Lung (tissue), 17 donors: ENCODE measurements at places on chromosomes 4 and X. TPM values are rescaled to one million over a fixed set of nuclear protein-coding genes. Genes with fewer than 3 reads are reported as not detected.

DNA sequence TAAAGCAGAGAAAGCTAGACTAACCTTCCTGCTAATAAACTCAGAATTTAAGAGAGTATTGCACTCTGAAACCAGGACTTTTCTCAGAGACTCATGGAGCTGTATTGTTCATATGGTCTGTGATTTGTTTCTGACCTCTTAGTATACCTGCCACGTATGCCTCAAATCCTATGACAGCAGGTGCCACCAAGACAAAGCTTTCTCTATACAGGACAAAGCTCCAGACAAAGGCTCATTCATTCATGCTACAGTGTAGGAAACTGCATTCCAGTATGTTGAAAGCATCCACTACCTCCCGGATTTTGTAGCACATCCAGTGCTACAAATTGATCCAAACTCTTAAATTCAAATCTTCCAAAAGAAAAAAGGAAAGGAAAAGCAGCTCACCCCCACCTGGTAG, 178.3 kb downstream of the CHIC2 start:
- H3K36me3 ChIP-seq = no peaks in the 10 kb centered on the region
- H3K4me3 ChIP-seq = no peak overlapping the region
- H3K4me1 ChIP-seq = peaks cover 29% of the 10 kb centered on the region
- no peak overlapping the region for H3K27ac ChIP-seq
- DNase-seq = no peak
- no peaks in the 10 kb centered on the region for H3K27me3 ChIP-seq

- H3K36me3 ChIP-seq = no peaks in the 10 kb centered on the region
- H3K27me3 ChIP-seq = no peaks in the 10 kb centered on the region
- DNase-seq = no peak
Measured at GRCh38 chr4:37568489-37568888, 117.7 kb downstream of the RELL1 start.

DNA sequence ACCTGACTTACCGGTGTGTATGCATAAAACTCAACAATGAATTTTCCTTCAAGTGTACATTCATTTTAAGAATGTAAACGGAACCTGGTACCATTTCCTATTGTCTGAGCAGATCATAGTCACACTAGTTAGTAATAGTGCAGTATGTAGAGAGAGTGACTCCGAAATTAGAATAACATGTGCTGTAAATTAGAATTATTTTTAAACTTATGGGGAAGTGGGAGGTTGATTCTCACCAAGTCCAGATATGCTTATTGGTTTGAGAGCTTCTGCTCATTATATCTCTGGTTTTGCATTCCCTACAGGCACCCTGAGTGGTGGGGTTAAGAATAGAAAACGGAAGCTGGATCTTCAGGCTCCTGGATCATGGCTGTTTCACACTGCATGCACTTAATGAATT, 39.6 kb downstream of the KLF3 start:
- H3K4me1 ChIP-seq = no peaks in the 10 kb centered on the region
- DNase-seq = no peak
- no peak overlapping the region for H3K4me3 ChIP-seq
- no peak overlapping the region for H3K27ac ChIP-seq
- peaks cover 3% of the 10 kb centered on the region for H3K36me3 ChIP-seq
- no peaks in the 10 kb centered on the region for H3K27me3 ChIP-seq

Gene F11
- 3.2 TPM for polyA plus RNA-seq

DNA sequence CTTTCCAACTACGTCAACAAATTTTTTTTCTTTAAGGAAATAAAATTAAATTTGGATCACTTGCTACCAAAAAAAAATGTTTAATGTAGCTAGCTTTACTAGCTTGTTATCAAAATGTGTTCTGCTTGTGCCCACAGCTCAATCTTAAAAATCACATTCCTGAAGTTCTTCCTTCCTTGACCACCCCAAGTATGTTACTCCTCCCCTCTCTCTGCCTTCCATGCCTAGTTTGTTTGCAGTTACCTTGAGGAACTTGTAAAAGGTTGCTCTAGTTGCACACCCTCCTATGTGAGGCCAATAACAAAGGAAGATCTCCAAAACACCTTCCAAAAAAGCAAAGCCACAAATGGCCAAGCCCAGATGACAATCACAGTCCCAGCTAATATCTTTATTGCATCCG, 19.6 kb upstream of the TMEM184C start:
- no peak overlapping the region for H3K4me3 ChIP-seq
- H3K4me1 ChIP-seq = no peaks in the 10 kb centered on the region
- no peaks in the 10 kb centered on the region for H3K36me3 ChIP-seq
- no peak overlapping the region for H3K27ac ChIP-seq
- H3K27me3 ChIP-seq = no peaks in the 10 kb centered on the region

DNA sequence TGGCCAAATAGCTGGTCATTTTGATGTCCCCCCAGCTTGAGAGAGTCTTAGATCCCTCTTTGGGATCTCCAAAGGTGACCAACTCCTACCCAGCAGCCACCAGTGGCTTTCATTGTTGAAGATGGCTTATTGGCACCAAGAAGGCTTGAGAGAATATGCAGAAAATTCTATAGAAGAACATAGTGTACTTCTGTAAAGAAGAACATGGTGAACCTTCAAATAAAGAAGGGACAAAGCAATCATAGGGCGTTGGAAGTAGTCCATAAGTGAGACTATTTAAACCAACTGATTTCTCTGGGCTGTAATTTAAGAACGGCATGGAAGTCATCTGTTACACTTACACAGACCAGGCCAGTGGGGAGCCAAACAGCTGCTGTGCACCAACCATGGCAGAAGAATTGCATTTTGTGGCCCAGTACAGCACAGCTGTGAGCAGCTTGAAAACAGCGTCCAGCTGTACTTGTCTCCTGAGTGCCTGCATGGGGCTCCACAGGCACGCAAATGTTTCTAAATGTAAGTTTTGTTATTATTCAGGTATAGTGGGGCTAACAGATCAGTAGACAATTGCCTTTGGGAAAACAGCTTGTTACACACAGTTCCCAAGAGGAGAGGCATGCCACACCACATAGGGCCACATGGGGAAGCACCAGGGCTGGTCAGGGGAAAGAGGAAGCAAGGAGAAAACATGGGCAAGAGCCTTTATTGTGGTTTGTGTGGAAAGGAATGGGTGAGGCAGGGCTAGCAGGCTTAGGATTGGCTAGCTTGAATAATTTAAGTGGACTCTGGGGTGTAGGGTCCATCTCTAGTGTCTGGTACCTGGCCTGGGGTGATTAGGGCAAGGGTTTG, 125.0 kb downstream of the ARHGAP6 start:
- H3K4me3 ChIP-seq = no peak overlapping the region
- DNase-seq = peak; percentile 92
- H3K27me3 ChIP-seq = peaks cover 8% of the 10 kb centered on the region
- no peaks in the 10 kb centered on the region for H3K36me3 ChIP-seq

GRCh38 chr4:6461301-6462165, 10.9 kb downstream of the PPP2R2C start:
- DNase-seq = no peak
- H3K4me1 ChIP-seq = no peaks in the 10 kb centered on the region
- peaks cover 23% of the 10 kb centered on the region for H3K27me3 ChIP-seq
- no peaks in the 10 kb centered on the region for H3K36me3 ChIP-seq
- no peak overlapping the region for H3K27ac ChIP-seq
- H3K4me3 ChIP-seq = no peak overlapping the region

GRCh38 chr4:6542951-6543350, 32.0 kb upstream of the MAN2B2 start:
- H3K27ac ChIP-seq = no peak overlapping the region
- no peaks in the 10 kb centered on the region for H3K4me1 ChIP-seq
- no peaks in the 10 kb centered on the region for H3K36me3 ChIP-seq

DNA sequence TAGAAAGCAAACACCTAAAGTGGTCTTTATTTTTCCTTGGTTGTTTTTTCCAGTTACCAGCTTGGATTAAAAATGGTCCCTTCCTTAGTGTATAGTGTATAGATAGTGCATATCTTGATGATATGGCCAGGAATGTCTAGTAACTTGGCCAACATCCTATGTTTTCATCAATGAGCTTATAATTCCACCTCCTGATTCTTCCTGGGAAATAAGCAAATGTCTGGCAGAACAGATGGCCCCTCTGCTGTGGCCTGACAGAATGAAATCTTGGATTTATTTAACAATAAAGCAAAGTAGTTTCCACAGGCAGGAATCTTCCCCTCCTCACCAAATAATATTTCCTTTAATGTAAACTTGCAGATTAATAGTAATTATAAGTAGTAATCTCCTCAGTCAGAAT, 6.1 kb downstream of the SCARB2 start:
- no peaks in the 10 kb centered on the region for H3K36me3 ChIP-seq
- no peak overlapping the region for H3K4me3 ChIP-seq
- no peaks in the 10 kb centered on the region for H3K27me3 ChIP-seq
- DNase-seq = no peak

DNA sequence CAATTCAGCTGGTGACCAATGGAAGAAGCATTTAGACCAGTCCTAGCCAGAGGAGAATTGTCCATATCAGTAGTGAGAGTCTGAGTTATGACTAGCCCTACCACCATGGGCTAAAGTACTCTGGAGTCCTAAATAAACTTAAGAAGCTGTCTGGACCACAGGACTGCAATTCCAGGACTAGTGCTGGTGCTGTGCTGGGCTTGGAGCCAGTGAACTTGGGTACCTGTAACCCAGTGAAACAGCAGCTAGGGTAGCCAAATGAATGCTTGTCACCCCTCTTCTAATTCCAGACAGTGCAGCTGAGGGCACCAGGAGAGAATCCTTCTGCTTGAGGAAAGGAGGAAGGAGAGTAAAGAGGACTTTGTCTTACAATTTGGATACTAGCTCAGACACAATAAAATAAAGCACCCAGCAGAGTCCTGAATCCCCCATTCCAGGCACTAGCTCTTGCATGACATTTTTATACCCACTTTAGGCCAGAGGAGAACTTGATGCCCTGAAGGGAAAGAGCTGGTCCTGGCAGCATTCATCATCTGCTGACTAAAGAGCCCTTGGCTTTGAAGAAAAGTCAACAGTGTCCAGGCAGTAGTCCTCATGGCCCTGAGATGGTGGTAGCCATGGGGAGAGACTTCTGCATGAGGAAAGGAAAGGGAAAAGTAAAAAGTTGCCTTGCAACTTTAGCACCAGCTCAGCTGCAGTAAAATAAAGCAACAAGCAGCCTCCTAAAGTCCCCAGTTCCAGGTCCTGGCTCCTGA, 2675.7 kb downstream of the PCDH7 start:
- no peaks in the 10 kb centered on the region for H3K4me1 ChIP-seq
- no peak overlapping the region for H3K27ac ChIP-seq
- H3K27me3 ChIP-seq = no peaks in the 10 kb centered on the region
- no peak overlapping the region for H3K4me3 ChIP-seq
- no peak for DNase-seq

DNA sequence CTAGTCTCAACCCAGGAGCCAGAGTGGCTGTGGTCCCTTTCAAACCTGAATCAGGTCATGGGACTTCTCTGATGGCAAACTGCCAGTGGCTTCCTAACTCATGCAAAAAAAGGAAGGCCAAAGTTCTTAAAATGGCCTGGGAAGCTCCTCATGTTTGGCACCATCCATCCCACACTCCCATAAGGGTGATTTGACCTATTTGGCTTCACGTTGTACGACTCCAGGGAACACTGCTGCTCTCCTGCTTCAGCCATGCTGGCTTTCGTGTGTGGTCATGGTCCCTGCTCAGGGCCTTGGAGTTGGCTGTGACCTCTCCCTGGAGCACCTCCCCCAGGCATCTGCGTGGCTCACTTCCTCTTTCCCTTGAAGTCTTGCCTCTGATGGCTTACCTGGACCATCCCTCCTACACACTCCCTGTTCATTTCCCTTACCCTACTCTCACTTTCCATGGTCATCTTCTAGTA, 12.8 kb upstream of the TMSB4X start:
- no peak for DNase-seq
- H3K27ac ChIP-seq = no peak overlapping the region
- no peak overlapping the region for H3K4me3 ChIP-seq
- no peaks in the 10 kb centered on the region for H3K27me3 ChIP-seq

Gene TMEM271
- polyA plus RNA-seq = not detected

- DNase-seq = no peak
- no peak overlapping the region for H3K4me3 ChIP-seq
- no peaks in the 10 kb centered on the region for H3K27me3 ChIP-seq
Measured at GRCh38 chrX:118989886-118990285, 15.5 kb downstream of the LONRF3 start.

Gene METAP1
- polyA plus RNA-seq = 19.5 TPM

Gene HSPA4L
- 0.91 TPM for polyA plus RNA-seq

GRCh38 chr4:168725930-168726329, 229.1 kb downstream of the PALLD start:
- H3K4me3 ChIP-seq = no peak overlapping the region
- H3K27me3 ChIP-seq = no peaks in the 10 kb centered on the region
- H3K4me1 ChIP-seq = peaks cover 2% of the 10 kb centered on the region
- H3K36me3 ChIP-seq = no peaks in the 10 kb centered on the region
- no peak for DNase-seq

- H3K36me3 ChIP-seq = no peaks in the 10 kb centered on the region
- H3K4me1 ChIP-seq = no peaks in the 10 kb centered on the region
- DNase-seq = no peak
- H3K27me3 ChIP-seq = no peaks in the 10 kb centered on the region
- H3K27ac ChIP-seq = no peak overlapping the region
Measured at GRCh38 chr4:56302760-56303159, 84.5 kb downstream of the AASDH start.

DNA sequence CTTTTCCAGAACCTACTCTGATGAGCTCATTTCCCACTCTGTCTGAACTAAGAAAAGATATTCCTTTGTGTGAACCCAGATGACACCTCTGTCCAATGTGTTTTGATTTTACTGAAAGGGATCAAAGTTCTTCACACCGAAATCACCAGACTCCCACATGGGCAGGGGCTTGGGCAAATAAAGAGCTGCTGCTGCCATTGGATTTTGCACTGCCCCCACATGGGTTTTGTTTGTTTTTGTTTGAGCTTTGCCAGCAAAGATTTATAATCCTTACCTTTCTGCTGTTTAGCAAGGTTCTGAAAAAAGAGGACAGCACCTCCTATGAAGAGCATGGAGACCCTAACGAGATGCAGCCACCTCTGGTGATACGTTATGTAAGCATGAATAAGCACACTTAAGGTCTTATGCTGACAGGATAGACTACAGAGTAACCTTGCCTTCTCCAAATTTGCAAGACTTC, 44.3 kb downstream of the HSD17B13 start:
- no peaks in the 10 kb centered on the region for H3K27me3 ChIP-seq
- no peaks in the 10 kb centered on the region for H3K4me1 ChIP-seq
- no peak overlapping the region for H3K4me3 ChIP-seq
- H3K36me3 ChIP-seq = no peaks in the 10 kb centered on the region

Gene ALB
- 0.07 TPM for polyA plus RNA-seq
